Ecto neural progenitor cell (in vitro differentiated cells): ENCODE measurements at places on chromosomes 12 and 14.

- DNase-seq: no peak
Measured at GRCh38 chr12:67364228-67364627, 95.1 kb downstream of the CAND1 start.

DNA sequence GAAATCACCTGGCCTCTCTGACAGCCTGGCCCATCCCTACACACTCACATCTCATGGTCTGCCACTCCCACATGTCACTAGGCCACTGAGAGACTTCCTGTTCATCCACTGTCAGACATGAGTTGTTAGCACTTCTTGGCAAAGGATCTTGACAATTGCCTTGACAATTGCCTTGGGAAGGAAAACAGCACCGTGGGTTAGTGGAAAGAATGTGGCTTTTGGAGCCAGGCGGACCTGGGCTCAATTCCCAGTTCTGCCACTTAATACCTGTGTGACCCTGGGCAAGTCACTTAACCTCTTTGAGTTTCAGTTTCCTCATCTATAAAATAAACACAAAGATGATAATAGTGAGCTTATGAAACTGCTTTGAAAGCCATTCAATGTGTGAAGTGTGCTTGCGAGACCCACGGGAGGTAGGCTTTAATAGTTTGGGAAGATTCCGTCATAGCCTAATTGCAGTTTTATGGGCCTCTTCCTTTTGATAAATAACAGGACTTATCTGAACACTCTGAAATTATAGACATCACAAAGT, 250.4 kb downstream of the C12orf75 start:
- no peak for DNase-seq

DNA sequence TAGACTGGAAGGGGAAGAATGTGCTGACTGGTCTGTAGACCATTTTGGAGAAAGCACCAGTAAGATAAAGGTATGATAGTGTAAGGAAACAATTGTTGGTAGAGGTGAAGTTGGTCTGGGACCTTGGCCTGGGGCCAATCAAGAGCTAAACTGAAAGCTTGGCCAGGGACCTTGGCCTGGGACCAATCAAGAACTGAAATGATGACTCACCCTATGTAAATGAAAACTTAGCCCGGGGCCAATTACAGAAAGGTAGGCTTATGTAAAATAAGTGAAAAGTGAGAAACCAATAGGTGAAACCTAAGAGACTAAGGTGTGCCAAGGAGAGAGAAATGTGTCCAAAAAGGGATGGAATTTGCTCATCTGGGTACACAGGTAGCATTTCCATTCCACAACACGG, 776.0 kb downstream of the C12orf50 start:
- no peak for DNase-seq

GRCh38 chr12:83451189-83451588, 764.5 kb downstream of the TMTC2 start:
- DNase-seq: no peak

- DNase-seq: no peak
Measured at GRCh38 chr12:105225505-105226015, 10.4 kb downstream of the APPL2 start.

GRCh38 chr14:52031781-52032180, 37.1 kb downstream of the NID2 start:
- no peak for DNase-seq

GRCh38 chr14:58299401-58300330, 1.3 kb downstream of the ARID4A start:
- no peak for DNase-seq

DNA sequence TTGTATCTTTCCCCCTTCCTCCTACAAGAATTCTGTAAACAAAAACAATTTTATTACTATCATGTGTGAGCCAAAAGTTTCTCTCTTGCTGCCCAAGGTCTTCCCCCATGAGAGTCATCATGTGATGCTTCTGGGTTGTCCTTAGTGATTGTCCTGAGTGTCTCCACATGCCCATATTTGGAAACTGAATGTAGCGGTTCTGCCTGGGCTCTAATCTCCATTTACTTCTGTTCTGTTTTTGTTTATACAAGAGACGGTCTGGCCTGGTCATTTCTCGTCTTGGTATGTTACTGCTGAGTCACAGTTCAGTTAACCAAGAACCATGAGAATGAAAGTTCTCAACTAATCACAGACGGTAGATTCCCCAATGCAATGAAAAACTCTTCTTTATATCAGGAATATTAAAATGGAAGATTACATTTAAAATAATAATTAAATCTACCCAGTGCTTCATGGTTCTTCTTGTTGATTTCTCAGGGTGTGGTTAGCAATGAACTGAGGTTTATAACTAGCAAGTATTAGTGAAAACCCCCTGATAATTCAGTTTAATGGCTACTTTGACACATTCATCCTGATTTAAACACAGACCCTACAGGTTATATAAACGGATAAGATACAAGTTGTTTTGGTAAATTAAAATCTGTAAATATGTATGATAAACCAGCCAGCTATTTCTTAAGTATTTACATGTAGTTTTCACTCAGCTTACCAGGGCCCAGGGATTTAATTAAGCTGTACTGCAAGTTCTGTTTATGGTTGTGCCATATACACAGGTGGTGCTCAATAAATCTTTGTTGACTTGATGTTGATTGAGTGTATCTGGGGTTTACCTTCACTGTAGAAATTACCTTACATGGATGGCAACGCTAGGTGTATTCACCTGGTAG, 81.1 kb downstream of the PELI2 start:
- DNase-seq: no peak

DNA sequence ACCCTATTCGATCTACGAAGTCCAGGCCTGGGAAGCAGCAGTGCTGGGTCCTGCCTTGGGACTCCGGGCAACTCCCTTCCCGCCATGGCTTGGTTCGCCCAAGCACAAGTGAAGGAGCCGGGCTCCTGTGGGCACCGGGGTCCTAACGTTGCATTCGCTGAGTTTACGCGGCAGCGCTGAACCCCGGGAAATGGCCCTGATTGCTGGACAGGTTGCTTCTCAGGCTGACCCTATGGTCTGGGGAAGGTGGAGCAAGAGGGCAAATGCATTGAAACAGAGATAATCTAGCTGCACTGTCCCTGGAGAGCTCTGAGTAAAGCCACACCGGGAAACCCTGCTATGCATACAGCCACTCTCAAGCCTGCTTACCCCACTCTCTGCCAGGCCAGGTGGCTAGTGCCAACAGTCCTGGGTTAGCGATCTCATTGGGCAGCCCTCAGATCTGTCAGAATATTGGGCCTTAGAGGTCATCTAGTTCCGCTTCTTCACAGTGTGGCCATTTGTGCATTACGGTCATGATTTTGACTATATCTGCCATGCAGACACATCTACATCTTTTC, 11.3 kb downstream of the SYNE3 start:
- no peak for DNase-seq

- no peak for DNase-seq
Measured at GRCh38 chr14:21072031-21072473, 1.9 kb downstream of the ARHGEF40 start.

- DNase-seq: no peak
Measured at GRCh38 chr12:125824276-125824675, 759.0 kb downstream of the AACS start.

GRCh38 chr12:115993737-115994136, 283.8 kb downstream of the MED13L start:
- DNase-seq: no peak
